Panc1 (cell line): ENCODE measurements at places on chromosomes 16 and 17.

GRCh38 chr17:58968426-58969061, 138.1 kb downstream of the TRIM37 start:
- DNase-seq: no peak

DNA sequence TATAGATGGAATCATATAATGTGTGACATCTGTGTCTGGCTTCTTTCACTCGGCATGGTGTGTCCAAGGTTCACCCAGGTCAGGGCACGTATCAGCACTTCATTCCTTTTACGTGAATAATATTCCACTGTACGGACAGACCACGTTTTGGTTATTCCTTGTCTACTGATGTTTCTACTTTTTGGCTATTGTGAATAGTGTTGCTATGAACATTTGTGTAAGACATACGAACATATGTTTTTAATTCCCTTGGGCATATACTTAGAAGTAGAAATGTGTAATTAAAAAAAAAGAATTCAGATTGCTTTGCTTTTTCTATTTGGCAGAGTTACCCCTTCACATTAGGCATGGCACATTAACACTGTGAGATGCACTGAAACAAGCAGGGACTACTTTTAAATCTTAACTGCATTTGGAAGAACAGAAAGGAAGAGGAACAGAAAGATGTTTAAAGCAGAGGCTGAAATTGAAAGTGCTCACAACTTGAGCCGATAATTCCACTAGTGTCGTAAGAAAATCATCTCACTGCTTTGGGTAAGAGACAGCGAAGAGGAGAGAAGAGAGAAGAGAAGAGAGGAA, 105.3 kb downstream of the VPS53 start:
- no peak for DNase-seq

GRCh38 chr16:3085868-3086595, 13.1 kb downstream of the ZSCAN10 start:
- no peak for DNase-seq

GRCh38 chr16:52783616-52784015, 236.7 kb upstream of the TOX3 start:
- DNase-seq: no peak

DNA sequence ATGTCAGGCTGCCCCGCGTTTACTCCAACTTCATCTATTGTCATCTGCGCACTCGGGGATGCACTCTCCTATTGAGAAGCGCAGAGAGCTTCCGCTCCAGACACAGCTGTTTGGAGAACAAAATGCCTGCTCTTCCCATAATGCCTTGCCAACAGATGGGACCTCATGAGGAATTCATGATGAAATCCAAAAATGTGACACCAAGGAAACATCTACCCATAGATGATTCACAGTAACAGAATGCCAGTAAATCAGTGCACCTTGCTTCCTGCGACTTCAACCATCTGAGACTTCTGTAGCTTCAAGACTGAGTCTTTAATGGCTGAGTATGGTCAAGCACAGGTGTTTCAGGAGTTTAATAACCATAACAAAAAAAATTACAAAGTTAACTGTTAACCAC, 1144.9 kb upstream of the GOT2 start:
- DNase-seq: no peak

DNA sequence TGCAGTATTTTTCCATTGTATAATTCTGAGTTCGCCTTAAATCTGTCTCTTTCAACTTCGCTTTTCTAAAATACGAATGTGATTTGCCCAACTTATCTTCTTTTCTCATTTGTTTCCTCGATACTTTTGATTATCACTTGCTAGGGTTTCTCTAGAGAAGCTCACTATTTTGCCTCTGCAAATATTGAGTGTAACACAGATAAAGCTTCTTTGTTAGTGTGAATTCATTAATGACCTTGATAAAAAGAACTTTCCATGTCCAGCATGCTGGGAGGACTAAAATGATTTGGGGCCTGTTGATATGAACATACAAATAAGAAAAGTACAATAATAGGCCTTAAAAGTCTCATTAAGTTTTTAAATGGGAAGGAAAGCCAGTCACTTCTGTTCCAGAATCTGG, 303.3 kb downstream of the MAP2K6 start:
- no peak for DNase-seq

- no peak for DNase-seq
Observed at GRCh38 chr17:29771546-29771945, 148.8 kb upstream of the CORO6 start.

DNA sequence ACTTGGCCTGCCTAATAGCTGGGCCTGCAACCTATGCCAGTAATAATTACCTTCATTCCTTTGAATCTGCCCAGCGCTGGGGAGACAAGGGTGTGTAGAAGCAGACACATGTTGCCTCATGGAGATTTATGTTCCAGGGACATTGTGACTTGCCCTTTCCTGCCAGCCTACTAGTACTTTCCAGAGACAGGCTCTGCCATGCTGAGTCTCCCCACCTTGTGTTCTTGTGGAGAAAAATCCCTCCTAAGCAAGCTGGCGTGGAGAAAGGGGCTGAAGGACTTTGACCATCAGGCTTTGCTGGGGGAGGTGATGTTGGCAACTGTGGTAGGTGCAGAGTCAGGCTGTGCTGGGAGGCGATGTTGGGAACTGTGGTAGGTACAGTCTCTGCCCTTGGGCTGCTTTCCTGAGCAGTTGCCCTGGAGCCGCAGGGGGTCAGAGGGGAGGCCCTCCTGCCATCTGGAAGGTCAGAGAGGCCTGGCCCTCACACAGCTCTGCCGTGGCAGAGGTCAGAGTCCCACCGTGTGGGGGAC, 4.0 kb downstream of the KSR1 start:
- DNase-seq: no peak
